ENCODE measurements at places on chromosomes 7 and 10. TPM values are rescaled to one million over a fixed set of nuclear protein-coding genes. Genes with fewer than 3 reads are reported as not detected.

- DNase-seq = no peak
Observed at GRCh38 chr7:30888747-30889146, 22.9 kb upstream of the AQP1 start.

GRCh38 chr7:91187061-91187460, 77.2 kb upstream of the FZD1 start:
- DNase-seq = no peak

- peak; percentile 96 for DNase-seq
Observed at GRCh38 chr7:104848138-104848990, 165.6 kb upstream of the KMT2E start.

DNA sequence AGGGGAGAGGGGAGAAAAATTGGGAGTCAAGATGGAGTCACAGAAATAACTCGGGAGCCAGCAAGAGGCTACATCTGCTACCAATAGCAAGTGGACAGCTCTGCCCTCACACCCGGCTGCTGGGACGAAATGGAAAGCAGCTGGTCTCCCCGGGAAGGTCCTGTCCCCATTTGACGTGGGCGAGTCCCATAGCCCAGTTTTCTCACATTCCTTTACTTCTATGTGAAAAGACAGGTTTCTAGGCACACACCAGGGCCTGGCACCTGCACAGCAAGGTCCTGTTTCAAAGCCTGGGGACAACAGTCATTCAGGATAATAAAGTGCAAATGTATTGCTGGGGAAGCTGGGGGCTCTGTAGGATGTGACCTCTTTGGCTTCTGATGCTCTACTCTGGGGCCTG, 162.6 kb downstream of the OAT start:
- DNase-seq = no peak

DNA sequence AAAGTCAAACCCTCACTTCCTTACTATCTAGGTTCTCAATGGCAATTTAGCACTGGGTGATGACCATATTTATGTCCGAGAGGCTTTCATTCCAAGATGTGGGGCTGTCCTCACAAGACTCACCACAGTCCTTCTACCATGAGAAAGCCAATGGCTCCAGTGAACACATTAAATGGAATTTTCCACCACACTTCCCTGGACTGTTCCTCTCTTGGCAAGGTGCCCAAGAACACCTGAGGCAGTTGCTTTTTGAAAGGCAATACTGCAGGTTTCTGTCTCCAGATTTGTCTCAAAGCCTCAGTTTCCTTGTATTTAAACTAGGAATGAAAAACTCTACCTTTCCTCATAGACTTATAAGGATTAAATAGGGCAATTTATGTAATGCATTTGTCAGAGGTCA, 24.2 kb downstream of the AFAP1L2 start:
- DNase-seq = no peak

DNA sequence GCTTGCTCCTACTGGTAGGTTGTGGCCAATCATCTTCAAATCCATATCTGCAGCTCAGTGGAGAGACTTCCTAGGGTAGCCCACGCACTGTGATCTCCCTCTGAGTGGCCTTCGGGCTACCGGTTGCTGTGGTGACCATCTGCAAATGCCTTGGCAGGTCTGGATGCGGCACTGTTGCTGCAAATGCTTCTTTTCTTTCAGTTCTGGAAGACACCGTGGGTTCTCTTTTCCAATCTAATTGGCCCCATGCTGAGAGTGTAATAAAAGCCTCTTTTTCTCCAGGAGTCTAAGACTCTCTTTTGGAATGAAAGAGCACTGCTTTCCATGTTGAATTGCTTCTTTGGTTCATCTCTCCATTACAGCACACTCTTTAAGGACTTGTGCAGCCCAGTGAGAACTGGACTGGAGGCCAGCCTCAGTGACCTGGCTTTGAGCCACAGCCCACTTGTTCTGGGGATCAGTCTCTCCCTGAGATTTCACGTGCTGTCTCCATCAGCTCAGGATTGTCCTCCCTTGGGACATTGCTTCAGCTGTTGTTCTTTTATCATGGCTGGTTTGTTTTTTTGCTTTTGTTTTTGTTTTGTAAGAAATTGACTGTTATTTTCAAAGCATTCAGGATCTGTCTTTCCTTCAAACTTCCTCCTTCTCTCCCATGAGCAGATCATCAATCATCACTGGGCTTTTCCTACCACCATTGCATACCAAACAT, 286.6 kb downstream of the BMPER start:
- DNase-seq = no peak

- peak; percentile 75 for DNase-seq
Observed at GRCh38 chr7:27168265-27168947, 3.1 kb upstream of the HOXA9 start.

DNA sequence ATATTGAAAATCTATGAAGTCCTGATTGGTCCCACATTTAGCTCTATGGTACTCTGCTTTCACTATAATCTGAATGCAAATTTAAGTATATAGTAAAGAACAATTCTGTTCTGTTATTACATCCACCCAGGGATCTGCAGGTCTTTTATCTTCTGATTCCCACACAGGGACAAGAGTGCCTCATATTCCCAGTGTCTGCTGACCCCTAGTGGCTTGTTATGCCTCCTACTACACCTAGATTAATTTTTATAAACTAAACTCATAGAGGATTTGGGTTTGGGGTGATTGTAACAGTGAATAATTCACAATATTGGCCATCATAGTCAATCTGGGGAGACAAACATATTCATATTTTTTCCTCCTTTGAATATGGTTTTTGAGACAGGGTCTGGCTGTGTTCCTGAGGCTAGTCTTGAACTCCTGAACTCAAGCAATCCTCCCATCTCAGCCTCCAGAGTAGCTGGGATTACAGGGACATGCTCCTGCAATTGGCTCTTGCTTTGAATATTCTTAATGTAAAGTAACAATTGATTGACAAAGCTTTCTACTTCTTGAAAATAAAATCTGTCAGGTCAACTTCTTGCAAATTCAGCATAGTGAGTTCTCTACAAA, 282.1 kb downstream of the KCND2 start:
- DNase-seq = peak; percentile 73

DNA sequence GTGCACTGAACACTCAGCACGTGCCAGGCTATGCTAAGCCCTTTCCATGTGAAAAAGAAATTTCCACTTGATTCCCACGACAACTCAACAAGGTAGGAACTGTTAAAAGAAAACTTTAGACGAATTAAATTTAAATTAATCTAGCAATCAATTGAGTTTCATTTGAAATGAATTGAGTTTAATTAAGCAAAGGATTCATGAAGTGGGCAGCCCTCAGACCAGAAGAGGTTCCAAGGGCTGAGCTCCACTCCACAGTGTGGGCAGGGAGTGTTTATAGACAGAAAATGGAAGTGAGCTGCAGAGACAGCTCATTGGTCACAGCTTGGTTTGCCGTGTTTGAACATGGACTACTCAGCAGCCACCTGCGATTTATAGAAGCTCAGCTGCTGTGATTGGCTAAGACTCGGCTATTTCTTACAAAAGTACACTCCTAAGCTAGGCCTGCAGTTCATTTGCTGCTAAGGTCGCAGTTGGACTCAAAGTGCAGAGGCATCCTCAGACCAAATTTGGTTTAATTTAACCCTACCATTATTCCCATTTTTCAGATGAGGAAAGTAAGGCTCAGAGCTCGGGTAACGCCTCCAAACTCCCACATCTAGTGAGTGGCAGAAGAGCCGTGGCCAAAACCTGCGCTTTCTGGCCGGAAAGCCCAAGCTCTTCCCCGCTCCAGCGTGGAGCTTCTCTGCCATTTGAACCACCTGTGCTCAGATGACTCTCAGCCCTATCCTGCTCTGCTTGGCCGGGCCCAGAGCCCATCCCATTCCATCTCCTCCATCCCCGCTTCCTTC, 24.9 kb downstream of the CALML3 start:
- DNase-seq = no peak

DNA sequence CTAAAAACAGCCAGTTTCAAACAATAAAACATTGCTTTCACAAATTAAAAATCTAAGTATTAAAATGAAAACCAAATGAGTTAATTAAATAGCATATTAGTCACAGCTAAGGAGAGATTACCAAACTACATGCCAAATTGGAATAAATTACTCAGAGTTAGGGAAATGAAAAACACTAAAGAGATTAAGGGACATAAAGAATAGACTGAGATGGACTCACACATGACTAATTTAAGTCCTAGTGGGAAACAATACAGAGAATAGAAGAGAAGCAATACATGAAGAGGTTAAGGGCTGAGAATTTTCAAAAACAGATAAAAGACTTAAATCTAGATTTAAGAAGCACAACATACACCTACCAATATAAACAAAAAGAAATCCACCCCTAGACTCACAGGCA, 110.6 kb downstream of the ZFAND4 start:
- no peak for DNase-seq

DNA sequence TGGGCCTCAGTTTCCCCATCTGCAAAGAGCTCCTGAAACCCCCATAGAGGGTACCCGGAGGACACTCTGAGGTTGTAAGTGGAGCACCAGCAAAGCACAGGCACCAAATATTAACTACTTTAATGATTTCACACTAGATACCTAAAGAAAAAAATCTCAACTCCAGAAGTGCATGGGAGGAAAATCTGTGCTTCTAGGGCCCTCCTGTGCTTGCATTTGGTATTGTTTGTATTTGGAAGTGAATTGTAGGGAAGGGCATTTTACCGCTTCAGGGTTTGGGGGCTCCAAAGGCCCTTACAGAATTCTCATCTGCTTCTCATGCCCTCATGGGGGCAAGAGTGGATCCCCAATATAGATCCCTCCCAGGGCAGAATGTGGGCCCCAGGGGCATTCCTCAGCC, 22.4 kb upstream of the DRGX start:
- no peak for DNase-seq

- DNase-seq = no peak
Observed at GRCh38 chr7:38310591-38311101, 37.2 kb upstream of the TARP start.

DNA sequence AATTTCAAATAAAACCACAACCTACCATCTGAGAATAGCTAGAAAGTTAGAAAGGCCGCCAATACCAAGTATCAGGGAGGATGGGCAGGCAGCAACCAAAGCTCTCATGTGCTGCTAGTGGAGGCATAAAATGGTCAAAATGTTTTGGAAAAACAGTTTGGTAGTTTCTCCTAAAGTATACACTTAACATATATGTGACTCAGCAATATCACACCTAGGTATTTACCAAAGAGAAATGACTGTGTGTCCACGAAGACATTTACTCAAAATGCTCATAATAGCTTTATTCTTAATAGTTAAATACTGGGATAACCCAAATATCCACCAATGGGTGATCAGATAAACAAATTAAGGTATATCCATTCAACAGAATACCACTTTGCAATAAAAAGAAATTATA, 14.3 kb downstream of the RHEB start:
- no peak for DNase-seq

- DNase-seq = no peak
Observed at GRCh38 chr10:1171586-1171985, 115.4 kb downstream of the WDR37 start.

DNA sequence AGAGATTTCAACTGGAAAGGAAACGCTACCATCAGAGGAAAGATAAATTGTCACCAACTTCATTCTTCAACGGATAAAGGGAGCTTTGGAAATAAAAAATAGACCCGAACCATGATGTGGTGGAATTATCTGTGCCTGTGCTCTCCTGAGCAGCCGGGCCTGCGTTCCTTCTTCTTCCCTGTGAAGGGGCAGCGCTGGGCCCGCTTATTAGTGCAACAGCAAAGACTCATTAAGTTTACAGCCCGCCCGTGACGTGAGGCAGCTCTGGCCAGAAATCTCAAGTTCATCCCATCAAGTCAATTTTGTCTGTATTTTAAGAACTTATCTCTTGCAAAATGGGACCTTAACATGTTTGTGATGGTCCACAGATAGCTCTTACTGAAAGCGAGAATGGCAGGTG, 193.7 kb downstream of the ADARB2 start:
- DNase-seq = no peak

GRCh38 chr10:119199231-119199992, 8.0 kb upstream of the GRK5 start:
- peak; percentile 85 for DNase-seq

DNA sequence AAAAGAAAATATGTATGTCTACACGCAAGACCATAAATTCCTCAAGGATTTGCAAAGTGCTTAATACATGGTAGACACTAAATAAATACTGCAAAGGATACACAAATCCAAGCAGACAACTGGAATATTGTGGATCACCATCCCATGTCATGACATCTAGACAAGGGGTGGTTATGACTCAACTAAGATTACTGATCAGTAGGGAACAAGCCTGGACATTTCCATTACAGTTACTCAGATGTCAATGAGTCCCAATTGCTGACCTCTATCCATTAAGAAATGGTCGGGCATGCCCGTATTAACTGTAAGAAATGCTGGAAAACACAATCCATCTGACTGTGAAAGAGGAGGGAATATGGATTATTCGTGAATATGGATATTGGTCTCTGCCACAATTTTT, 27.6 kb upstream of the RUFY2 start:
- no peak for DNase-seq

DNA sequence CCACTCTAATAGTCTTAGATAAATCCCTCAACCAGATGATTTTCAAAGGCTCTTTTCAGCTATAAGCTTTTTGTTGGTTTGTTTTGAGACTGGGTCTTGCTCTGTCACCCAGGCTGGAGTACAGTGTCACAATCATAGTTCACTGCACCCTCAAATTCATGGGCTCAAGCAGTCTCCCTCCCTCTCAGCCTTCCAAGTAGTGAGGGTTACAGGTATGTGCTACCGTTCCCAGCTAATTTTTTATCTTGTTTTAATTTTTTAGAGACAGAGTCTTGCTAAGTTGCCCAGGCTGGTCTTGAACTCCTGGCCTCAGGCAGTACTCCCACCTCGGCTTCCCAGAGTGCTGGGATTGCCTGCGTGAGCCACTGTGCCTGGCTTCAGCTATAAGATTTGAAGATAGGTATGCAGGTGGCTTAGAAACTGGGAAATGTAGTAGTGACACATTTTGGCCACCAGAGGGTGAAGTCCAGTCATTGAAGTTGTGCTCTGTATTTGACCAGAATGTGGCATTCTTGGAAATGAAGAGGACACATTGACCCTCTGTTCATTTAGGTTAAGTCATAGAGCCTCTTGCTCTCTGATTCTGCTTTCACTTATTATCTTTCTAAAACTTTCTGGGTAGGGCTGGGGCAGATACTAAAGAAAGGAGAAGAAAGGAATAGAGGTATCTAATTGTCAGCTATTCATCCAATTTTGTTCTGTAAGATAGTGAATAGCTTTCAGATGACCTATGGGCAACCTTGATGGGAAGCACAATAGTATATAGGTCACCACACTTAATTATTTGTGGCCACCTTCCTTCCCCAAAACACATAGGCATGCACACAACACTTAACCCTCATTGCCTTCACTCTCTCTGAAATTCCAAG, 36.0 kb downstream of the R3HCC1L start:
- peak; percentile 86 for DNase-seq

- no peak for DNase-seq
Observed at GRCh38 chr7:83649701-83650100, 762 bp upstream of the SEMA3E start.

DNA sequence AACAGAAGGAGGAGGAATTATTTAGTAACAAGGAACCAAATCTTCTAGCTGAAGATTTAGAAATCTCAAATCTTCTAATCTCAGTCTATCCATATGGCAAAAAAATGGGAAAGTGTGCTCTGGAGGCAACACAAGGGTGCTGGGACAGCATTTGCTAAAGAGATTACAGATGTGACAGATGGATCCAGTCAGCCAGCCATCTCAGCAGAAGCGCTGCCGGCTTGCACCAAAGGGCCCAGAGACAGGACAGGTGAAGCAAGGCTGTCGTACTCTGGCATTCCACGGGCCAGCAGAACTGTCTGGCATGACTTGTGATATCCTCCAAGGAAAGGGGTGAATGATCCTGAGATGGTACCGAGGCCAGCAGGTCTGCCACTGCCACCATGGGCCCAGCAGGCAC, 45.7 kb upstream of the GJD4 start:
- peak; percentile 36 for DNase-seq

Gene MINDY4
- 8.1 TPM for total RNA-seq

Gene ZNF467
- total RNA-seq = 2.1 TPM

Gene BEND7
- 9.8 TPM for total RNA-seq

Gene ITPRID1
- 21.8 TPM for total RNA-seq

Gene CYP2E1
- total RNA-seq = 0.77 TPM

Gene FKBP9
- 68.0 TPM for total RNA-seq

All from endodermal cell (in vitro differentiated cells).